ENCODE measurements at places on chromosomes 16 and 17.

DNA sequence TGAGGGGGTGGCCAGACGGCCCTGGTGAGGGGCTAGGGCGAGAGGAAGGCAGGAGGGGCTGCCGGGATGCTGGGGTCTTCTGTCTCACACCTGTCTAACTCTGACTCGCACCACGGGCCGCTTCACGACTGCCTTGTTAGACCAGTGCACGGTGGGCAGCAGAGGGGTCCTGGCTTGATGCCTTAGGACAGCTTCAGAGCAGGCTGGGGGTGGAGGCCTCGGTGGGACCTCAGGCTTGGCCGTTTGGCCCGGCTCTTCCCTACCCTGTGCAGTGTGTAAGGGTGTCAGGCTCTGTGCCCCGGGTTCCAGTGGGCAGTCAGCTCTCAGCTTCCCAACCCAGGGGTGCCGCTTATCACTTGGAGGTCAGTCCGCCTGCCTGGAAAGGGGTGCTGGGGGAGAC lies 100.7 kb downstream of the OR1D5 start:
- no peak for DNase-seq

DNA sequence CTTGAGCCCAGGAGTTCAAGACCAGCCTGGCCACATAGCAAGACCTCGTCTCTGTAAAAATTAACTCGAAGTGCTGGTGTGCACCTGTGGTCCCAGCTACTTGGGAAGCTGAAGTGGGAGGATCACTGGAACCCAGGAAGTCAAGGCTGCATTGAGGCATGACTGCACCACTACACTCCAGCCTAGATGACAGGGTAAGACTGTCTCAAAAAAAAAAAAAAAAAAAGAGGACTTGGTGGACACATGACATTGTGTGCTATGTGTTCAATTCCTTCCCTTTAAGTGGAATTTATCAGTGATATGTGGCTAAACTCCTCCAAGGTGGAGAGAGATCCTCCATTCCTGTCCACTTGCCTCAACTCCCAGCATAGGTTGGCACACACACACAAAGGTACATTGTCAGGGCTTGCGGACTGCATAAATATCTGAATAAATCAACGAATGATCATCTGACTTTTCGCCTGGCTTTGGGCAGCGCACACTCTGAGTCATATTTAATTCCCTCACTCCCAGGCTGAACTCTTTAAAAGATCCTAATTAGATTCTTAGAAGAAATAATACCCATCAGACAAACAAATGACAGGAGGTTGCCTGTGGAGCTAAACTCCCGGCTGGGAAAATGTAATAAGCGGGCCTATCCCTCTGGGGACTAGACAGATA lies 25.0 kb upstream of the SYT17 start:
- no peak for DNase-seq

DNA sequence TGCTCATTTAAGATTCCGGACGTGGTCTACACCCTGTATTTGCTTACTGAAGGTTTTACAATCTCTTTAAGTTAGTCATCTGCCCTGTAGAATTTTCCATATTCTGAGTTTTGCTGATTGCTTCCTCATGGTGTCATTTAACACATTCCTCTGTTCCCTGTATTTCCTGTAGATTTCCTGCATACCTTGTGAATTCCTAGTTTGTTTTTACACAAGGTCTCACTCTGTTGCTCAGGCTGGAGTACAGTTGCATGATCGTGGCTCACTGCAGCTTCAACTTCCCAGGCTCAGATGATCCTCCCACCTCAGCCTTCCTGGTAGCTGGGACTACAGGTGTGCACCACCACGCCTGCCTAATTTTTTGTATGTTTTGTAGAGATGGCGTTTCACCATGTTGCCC lies 66.8 kb downstream of the CMIP start:
- no peak for DNase-seq

DNA sequence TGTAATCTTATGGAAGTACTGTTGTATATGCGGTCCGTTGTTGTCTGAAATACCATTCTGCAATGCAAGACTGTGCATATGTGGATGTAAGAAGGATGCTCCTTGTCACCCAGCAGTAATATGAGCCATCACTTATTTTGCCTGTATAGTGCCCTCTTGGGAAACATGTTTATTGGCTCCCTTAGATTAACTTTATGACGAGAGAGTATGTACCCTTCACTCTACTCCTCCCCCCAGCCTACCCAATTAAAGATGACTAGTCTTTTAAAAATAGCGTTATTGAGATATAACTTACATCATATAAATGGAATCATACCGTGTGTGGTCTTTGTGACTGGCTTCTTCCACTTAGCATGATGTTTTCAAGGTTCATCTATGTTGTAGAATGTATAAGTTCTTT lies 33.6 kb downstream of the FTO start:
- no peak for DNase-seq

- DNase-seq: no peak
Observed at GRCh38 chr17:80008848-80009247, 26.8 kb downstream of the TBC1D16 start.

GRCh38 chr16:22937169-22937568 lies 123.2 kb downstream of the HS3ST2 start:
- no peak for DNase-seq

DNA sequence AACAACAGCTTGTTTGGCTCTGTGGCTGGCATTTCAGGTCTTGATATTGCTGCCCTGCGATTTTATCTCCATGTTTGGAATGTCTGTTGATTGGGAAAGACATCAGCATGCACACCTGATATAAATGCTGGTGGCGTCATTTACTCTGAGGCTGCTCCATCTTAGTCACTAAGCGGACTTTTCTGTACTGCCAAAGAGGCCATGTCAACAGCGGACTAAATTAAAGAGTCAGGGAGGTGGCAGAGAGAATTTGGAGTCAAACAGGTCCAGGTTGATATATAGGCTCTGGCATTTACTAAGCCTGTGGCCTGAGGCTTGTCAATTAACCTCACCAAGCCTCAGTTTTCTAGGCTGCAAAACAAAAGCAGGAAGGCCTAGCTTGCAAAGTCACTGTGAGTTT lies 6.2 kb downstream of the RBFOX1 start:
- no peak for DNase-seq

DNA sequence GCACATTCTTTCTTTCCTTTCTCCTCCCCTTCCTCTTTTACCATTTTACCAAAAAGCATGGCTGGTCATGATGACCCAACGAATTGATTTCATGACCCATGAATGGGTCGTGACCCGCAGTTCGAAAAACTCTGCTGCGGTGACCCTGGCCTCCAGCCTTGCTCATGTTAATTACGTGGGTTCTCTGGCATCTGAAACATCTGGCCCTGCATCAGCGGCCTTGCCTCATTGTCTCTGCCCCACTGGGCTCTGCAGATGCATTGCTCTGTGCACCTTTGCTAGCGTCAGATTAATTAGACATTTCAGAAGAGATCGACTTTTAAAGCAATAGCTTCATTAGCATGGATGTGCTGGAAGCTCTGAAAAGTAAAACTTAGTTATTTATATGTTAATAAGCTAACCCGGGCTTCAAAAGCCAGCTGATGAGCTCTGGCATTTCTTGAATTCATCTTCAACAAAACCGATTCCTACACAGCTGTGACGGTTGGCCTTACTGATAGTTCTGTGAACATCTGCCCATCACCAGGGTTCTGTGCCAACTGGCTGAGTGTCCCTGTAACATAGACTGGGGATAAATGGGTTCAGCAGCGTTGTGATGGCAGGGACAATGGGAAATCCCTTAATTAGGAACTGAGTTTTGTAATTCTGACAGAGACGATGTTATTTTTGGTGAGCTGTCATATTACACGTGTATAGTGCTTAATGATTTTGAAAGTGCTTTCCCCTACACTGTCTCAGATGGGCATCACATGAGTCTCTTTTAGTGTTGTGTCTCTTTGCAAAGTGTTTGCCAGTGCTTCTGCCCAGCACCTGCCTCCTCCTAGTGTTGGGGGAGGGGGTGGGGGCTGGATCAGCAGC lies 225.9 kb upstream of the EEF2KMT start:
- DNase-seq: no peak

- DNase-seq: no peak
Observed at GRCh38 chr17:9929871-9930270, 24.8 kb upstream of the RCVRN start.

DNA sequence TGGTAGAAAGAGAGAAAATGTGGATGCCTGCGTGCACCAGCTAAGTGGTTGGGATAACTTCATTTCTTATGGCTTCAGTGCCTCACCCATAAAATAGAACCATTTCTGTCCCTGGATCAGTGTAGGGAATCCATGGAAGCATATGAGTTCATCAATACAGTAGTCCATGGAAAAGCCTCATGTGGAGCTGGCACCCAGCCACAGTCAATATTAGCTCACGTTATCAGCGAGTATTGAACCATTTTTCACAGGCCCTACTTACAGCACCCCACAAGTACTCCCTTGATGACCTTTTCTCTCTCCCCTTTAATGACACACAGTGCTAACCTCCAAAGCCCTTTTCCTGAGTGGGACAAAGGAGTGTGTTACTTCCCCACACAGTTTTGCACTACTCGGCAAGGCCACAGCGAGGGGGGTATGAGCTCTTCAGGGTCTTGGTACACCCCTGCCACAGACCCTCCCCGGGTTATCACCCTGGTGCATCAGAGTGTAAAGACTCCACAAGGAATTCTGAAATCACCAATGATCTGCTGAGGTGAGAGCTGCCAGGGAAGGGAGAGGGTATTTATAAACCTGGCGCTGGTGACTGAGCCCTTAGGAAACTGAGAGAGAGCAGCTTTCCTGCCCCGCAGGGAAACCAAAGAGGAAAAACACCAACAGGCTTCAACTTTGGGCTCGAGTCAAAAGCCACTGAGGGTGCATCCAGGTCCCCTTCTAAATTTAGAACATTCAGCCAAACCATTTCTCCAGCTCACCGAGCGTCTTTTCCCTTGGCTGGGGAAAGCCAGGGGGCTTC lies 36.9 kb downstream of the DYNLRB2 start:
- no peak for DNase-seq

GRCh38 chr16:81535679-81536360 lies 91.2 kb downstream of the CMIP start:
- no peak for DNase-seq

DNA sequence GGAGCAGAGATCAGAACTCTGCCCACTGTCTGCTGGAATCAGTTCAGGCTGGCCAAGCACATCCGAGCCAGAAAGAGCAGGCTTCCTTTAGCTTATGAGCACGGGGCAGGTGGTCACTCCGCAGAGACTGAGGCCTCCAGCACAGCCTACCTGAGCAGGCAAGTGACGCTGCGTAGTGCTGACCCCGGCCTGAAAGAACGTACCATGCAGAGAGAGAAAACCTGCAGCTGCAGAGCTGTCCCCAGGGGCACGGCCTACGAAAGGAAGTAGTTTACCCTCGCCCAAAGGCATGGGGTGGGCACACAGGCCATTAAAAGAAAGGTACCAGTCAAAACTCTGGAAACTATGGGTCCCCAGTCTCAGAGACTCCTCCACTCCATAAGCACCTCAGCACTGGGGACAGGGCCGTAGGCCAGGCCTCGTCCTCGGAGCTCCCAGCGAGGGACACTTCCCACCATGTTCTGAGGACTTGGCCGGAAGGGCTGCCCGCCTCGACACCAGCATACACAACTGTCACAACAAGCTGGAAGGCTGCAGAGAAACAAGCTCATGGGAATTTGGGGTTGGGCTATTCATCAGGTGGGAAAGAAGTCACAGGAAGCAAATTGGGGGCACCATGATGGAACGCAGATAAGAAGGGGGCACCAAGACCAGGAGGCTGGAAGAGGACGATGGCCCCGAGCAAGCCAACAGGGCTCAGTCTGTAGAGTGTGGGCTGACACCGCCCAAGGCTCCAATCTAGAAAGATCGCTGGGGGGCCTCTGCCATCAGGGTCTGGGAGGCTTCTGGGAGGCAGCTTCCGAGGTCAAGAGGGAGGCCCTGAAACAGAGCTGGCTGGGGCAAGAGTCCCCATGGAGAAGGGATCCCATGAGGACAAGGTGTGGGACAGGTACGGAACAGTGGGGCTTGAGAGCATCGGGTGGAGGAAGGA lies 21.2 kb downstream of the MEAK7 start:
- DNase-seq: no peak

GRCh38 chr16:30808146-30808545 lies 21.1 kb upstream of the ZNF629 start:
- no peak for DNase-seq

- peak; percentile 84 for DNase-seq
Observed at GRCh38 chr17:8079291-8080207, 8.0 kb downstream of the ALOX12B start.

- DNase-seq: peak; percentile 1
Observed at GRCh38 chr16:63361032-63361624, 1324.9 kb upstream of the CDH8 start.

DNA sequence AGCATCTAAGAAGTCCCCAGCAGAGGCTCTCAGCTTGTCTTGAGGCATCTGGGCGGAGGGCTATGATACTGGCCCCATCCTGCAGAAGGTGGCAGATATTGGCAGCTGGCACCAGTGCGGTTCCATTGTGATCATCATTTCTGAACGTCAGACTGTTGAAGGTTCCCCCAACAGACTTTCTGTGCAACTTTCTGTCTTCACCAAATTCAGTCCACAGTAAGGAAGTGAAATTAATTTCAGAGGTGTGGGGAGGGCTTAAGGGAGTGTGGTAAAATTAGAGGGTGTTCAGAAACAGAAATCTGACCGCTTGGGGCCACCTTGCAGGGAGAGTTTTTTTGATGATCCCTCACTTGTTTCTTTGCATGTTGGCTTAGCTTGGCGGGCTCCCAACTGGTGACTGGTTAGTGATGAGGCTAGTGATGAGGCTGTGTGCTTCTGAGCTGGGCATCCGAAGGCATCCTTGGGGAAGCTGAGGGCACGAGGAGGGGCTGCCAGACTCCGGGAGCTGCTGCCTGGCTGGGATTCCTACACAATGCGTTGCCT lies at the start of gene CIITA:
Gene CIITA, plus strand, starts transcription at position 404 of the 543 bp plus-strand sequence. Its CDS starts 129 bp downstream, at position 533.
- DNase-seq: peak; percentile 83

- DNase-seq: no peak
Observed at GRCh38 chr17:32798938-32799337, 78.0 kb downstream of the MYO1D start.

- no peak for DNase-seq
Observed at GRCh38 chr16:74558873-74559272, 48.0 kb downstream of the GLG1 start.

DNA sequence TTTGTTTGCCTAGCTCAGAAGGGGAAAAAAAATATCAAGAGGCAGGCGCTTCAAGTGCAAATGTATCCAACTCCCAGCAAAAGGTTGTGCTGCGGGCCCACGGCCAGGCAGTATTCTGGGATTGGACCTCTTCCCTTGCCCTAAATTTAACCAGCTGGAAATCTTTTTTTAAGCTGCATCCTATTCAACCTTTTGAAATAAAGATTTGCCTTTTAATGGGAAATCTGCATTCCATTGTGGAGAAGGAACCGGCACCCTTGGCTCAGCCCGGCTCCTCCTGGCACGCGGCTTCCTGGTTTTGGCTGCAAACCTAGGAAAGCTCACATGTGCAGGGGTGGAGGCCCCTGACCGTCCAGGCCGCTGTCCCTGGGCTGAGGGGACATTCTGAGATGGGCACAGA lies 38.8 kb upstream of the ENPP7 start:
- DNase-seq: no peak

Measured in CD4-positive, alpha-beta T cell treated with Interferon alpha-2 for 1 hour (primary cell).